ENCODE measurements at places on chromosomes 11 and 22. TPM values are rescaled to one million over a fixed set of nuclear protein-coding genes. Genes with fewer than 3 reads are reported as not detected.

SYT12 gene
- 0.55 TPM for total RNA-seq

PRG3 gene
- not detected for total RNA-seq

KREMEN1 gene
- total RNA-seq: 26.2 TPM

DNA sequence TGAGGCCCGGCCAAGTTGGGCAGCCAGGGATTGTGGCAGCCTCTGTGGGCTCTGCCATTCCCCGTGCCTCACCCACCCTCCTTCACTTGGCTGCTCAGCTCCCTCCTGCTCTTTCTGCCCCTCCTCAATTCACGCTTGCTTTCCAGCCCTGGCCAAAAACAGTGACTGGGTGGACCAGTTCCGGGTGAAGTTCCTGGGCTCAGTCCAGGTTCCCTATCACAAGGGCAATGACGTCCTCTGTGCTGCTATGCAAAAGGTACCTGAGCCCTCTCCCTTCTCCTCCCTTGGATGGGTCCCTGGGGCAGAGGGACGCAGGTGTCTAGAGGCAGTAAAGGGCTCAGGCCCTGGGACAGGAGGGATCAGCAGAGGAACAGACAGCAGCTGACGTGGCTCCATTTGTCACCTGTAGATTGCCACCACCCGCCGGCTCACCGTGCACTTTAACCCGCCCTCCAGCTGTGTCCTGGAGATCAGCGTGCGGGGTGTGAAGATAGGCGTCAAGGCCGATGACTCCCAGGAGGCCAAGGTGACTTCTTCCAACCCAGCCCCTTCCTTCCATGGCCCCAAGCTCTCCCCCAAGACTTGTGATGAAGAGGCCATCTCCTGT, 2.7 kb downstream of the FREY1 start:
- H3K27ac ChIP-seq: no peak overlapping the region
- H3K27me3 ChIP-seq: no peaks in the 10 kb centered on the region
- no peaks in the 10 kb centered on the region for H3K36me3 ChIP-seq
- no peak for DNase-seq
- H3K4me1 ChIP-seq: peaks cover 7% of the 10 kb centered on the region
- H3K4me3 ChIP-seq: no peak overlapping the region

- no peak overlapping the region for H3K4me3 ChIP-seq
- H3K36me3 ChIP-seq: no peaks in the 10 kb centered on the region
- H3K27me3 ChIP-seq: no peaks in the 10 kb centered on the region
- no peak for DNase-seq
- H3K4me1 ChIP-seq: peaks cover 24% of the 10 kb centered on the region
These were observed 423.0 kb downstream of the DYNC2H1 start for GRCh38 chr11:103532133-103532788.

DNA sequence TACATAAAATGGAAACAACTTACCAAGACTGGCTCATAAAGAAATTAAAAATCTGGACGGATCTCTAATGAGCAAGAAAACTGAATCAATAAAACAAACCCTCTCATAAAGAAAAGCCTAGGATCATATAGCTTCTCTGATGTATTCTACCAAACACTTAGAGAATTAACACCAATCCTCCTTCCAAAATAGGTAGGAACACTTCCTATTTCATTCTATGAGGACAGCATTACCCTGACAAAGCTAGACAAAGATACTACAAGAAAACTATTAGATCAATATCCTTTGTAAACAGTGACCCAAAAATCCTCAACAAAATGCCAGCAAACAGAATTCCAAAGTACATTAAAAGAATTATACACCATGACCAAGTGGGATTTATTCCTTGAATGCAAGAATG, 52.9 kb upstream of the CLTCL1 start:
- H3K27me3 ChIP-seq: no peaks in the 10 kb centered on the region
- peaks cover 74% of the 10 kb centered on the region for H3K36me3 ChIP-seq
- no peak overlapping the region for H3K4me3 ChIP-seq
- H3K27ac ChIP-seq: no peak overlapping the region
- no peak for DNase-seq

GRCh38 chr11:134504146-134504905, 92.3 kb upstream of the B3GAT1 start:
- H3K36me3 ChIP-seq: no peaks in the 10 kb centered on the region
- H3K4me1 ChIP-seq: peaks cover 12% of the 10 kb centered on the region
- no peak for DNase-seq
- H3K4me3 ChIP-seq: no peak overlapping the region

GRCh38 chr22:23833017-23833751, 5.6 kb downstream of the DERL3 start:
- H3K27ac ChIP-seq: no peak overlapping the region
- peaks cover 22% of the 10 kb centered on the region for H3K4me1 ChIP-seq
- DNase-seq: no peak
- H3K4me3 ChIP-seq: no peak overlapping the region
- H3K27me3 ChIP-seq: no peaks in the 10 kb centered on the region

DNA sequence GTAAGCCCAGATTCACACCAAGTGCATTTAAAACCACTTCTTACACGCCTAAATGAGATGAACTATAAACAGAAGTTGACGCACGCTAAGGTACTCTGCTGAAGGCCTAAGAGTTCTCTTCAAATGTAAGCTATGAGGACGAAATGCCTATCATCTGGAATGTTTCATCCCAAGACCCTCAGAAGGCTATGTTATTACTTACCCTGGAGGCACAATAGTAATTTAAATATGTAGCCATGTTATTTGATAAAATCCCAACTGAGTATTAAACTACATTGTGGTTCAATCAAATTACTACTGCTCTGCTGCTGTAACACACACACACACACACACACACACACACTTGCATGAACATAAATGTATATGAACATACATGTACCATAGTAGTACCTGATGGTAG, 47.6 kb downstream of the MAML2 start:
- no peaks in the 10 kb centered on the region for H3K27me3 ChIP-seq
- no peak overlapping the region for H3K4me3 ChIP-seq
- H3K27ac ChIP-seq: no peak overlapping the region
- DNase-seq: no peak
- peaks cover 29% of the 10 kb centered on the region for H3K4me1 ChIP-seq
- peaks cover 25% of the 10 kb centered on the region for H3K36me3 ChIP-seq

DNA sequence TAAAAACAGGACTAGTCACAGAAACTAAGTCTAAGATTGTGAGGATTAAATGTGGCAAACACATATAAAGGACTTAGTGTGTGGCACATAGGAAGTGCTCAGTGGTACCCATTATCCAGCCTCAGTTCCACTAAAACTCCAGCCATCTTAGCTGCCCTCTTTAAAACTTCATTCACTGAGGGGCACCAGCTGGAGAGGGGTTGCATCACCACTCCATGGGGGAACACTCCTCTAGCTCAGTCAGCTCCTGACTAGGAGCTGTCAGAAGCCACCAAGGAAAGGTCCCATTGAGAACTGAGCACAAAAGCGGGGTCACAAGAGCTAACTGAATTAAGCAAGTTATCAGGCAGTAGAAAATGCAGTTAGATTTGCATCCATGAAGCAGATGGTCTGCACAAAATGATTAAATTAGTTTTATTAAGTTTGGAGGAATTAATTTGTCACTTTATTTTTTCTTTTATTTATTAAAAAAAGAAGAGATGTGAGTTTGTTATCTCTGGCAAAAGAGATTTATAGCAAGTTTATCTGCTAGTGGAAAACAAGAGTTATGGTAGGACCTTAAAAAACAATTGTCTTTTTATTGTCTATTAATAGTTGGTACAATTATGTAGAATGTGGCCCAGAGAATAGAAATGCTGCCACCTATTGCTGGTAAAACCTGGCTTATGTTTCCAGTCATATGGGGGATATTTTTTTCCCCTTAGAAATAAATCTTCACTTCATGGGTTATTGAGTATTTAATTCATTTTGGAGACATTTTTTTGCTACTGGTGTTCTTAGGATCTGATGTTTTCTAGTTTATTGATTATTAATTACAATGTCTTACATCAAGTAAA, 95.7 kb downstream of the NAV2 start:
- no peak for DNase-seq

DNA sequence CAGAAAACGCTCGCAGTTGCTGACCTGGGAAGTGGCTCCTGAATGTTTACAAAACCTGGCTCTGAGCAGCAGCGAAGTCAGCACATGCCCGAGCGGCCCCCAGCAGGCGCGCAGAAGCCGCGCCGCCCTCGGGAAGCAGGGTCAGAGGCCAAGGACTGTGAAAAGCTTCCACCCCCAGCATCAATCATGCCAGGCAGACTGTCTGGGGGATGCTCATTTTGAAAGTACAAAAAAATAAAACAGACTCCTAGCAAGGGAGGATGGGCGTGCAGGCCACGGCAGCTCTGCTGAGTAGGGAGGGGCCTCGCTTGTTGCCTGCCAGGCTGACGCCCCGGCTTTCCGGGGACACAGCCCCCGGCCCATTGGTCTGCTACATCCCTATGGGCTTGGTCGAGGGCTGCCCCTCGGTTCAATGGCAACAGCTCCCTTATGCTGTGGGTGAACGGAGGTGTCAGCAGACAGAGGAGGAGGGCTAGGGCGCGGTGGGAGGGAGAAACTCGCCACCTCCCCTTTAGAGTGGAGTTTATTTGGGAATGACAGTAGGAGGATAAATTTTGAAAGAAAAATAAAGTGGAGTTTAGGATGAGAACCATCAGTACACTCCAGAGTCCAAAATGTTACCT, 37.7 kb upstream of the GNB1L start:
- no peak for DNase-seq
- no peaks in the 10 kb centered on the region for H3K27me3 ChIP-seq
- no peaks in the 10 kb centered on the region for H3K36me3 ChIP-seq
- H3K27ac ChIP-seq: peak overlapping the region; percentile 59
- H3K4me3 ChIP-seq: peak overlapping the region; percentile 39

- H3K36me3 ChIP-seq: no peaks in the 10 kb centered on the region
- no peaks in the 10 kb centered on the region for H3K27me3 ChIP-seq
- no peak for DNase-seq
- H3K4me3 ChIP-seq: no peak overlapping the region
- H3K27ac ChIP-seq: no peak overlapping the region
- peaks cover 22% of the 10 kb centered on the region for H3K4me1 ChIP-seq
These were observed 85.4 kb downstream of the TTC28 start for GRCh38 chr22:28594076-28594796.

Data from type B pancreatic cell (in vitro differentiated cells).